Breast epithelium (tissue), 4 donors: ENCODE measurements at places on chromosomes 4 and X.

DNA sequence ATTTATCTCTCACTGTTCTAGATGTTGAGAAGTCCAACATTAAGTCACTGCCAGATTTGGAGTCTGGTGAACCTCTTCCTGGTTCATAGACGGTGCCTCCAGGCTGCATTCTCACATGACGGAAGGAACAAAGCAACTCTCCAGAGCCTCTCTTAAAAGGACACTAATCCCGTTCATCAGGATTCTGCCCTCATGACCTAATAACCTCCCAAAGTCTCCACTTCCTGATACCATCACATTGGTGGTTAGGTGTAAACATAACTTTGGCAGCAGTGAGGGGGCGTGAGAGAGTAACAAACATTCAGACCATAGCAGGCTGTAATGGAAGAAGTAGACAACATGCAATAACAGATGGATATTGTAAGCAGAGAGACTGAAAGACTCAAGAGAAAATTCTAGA, 388.6 kb downstream of the PDHA2 start:
- DNase-seq, result no peak

DNA sequence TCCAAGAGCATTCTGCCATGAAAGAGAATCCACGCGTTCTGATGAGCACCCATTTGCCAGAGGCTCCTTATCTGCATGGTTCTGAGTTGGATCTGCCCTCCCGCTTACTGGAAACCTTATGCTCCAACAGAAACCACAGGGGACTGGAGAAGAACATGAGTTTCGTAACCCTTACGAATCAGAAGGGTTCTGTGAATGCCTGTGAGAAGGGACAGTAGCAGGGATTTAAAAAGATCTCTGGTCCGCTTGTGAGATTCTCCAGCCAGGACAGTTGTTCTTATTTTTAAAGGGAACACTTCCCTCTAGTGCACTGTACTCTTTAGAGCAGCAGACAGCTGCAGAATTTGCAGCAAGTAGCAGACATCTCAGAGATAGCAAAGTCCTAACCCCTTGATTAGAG, 22.5 kb upstream of the CENPU start:
- DNase-seq, result no peak

DNA sequence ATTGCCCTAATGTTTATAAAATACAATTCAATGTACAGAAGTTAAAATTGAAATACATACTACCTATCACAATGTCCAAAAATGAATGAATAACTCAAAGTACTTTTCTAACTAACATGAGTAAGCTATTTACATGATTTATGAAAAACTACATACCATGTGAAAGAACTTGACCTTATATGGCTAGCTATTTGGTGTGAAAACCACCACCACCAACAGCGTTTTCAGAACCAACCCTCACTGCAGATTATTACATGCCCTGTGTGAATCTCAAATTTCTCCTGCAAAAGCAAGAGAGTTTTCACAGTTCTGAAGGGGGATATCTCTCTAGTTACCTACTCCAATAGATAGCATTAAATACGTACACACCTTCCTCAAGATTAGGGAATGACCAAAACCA, 198.5 kb downstream of the SPATA18 start:
- no peak for DNase-seq

- no peak for DNase-seq
These were observed 13.0 kb downstream of the SH3BP2 start for GRCh38 chr4:2805712-2806389.

DNA sequence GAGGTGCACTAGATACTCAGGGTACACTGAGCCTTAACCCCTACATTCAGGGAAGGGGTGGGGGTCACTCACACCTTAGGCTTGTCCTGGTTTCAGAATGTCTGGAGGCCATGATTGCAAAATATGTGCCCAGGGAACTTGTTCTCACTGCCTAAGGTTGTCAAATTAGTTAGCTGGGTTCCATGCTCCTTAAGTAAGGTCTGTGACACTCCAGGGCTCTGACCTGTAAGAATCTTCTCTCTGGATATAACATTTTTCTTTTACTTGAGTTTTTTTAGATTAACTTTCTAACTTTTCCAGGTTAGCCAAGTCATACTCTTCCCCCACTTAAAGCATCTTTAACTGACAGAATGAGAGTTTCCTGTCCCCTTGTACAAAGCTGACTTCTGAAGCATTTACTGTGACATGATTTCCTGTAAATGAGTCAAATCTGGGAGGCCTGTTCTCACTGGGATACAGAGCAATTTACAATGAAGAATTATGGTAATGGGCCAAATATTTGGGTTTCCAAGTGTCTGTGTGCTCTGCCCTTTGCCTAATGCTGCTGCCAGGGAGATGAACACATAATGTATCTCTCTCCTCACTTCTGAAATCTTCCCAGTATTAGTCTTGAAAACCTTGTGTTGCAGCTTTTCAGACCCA, 101.7 kb downstream of the GATB start:
- no peak for DNase-seq

DNA sequence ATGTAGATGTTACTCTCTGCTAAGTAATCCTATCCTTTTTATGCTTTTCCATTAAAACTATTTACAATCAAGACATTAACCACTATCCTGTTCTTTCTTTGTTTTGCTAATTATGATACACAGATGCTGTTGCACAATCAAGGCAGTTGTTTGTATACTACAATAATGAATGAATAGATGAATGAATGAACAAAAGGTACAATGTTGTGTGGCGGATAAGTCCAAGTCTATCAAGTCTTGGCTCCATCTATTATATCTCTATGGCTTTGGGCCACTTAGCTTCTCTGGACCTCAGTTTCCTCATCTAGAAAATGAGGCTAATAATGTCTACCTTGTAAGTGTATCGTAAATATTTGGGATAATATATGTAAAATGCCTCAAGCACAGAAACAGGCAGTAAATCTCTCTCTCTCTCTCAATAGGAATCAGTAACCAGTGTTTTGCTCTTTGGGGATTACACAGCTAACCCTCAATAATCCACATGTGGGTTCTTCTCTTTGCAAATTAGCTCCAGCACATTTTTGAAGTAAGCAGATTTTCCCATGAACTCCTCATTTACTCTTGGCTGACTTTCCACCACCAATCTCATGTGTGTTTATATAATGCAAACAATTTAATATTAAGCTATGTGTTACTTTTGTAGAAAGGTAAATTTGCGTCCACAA, 27.8 kb upstream of the TSPAN5 start:
- no peak for DNase-seq

DNA sequence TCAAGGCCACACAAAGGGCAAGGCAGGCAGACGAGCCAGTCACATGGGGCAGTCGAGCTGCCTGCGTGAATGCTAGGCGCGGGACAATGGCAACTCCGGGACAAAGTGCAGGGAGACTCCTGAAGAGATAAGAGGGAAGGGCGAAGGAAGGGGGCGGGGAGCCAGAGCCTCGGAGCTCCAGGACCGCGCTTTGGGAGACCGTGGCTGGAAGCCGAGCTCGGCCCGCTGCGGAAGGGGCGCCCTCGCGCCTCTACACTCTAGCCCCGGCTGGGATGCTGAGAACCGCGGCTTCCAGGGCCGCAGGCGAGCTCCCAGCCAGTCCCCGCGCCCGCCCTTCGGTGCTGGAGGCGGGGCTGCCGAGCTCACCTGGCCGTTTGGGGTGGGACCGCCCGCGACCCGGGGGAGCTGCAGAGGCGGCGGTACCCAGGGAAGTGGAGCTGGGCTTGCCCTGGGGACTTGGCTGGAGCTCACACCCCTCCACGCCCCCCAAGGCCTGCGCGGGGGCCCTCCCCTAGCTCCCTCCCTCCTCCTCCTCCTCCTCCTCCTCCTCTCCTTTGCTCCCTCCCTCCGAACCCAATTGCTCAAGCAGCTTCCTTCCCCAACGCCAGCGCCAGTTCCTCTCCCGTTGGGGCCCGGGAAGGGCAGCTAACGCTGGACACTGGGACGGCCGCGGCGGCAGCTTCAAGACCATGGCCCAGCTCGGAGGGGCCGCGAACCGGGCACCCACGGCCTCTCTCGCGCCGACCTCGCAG, at the start of gene SOWAHD:
Gene SOWAHD, plus strand, starts transcription at position 610 of the 752 bp plus-strand sequence. Its CDS starts 80 bp downstream, at position 690.
- DNase-seq, result no peak

- DNase-seq, result no peak
These were observed 100.6 kb downstream of the NHS start for GRCh38 chrX:17475449-17476217.

- DNase-seq, result no peak
These were observed 146.8 kb downstream of the KLHL4 start for GRCh38 chrX:87664381-87664780.

GRCh38 chrX:150765782-150766350, 72.7 kb downstream of the MTMR1 start:
- no peak for DNase-seq

- no peak for DNase-seq
These were observed 159.6 kb downstream of the PTTG2 start for GRCh38 chr4:38119668-38120385.

DNA sequence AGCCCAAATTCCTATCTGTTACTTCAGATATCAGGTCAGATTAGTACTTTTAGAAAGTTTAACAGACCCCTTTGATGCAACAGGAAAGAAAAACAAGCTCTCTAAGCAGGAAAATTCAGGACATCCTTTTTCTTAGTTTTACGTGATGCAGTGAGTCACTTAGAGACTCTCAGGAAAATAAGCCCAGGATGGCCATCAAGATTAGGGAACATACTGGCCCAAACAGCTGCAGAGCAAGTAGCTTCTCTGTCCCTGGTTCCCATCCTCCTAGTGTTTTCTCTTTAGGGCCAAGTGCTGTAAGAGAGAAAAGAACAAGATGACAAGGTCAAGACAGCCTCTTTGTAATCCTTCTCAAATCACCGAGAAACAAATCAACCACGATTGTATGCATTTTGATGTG, 219.1 kb downstream of the ZNF674 start:
- DNase-seq, result no peak

- no peak for DNase-seq
These were observed 66.6 kb upstream of the FHL1 start for GRCh38 chrX:136080766-136081165.
